ENCODE measurements at places on chromosomes 1 and 21.

GRCh38 chr1:202085682-202086373, 36.9 kb upstream of the GPR37L1 start:
- peaks cover 5% of the 10 kb centered on the region for H3K27me3 ChIP-seq
- H3K27ac ChIP-seq = no peak overlapping the region
- H3K4me1 ChIP-seq = no peaks in the 10 kb centered on the region
- H3K4me3 ChIP-seq = no peak overlapping the region

DNA sequence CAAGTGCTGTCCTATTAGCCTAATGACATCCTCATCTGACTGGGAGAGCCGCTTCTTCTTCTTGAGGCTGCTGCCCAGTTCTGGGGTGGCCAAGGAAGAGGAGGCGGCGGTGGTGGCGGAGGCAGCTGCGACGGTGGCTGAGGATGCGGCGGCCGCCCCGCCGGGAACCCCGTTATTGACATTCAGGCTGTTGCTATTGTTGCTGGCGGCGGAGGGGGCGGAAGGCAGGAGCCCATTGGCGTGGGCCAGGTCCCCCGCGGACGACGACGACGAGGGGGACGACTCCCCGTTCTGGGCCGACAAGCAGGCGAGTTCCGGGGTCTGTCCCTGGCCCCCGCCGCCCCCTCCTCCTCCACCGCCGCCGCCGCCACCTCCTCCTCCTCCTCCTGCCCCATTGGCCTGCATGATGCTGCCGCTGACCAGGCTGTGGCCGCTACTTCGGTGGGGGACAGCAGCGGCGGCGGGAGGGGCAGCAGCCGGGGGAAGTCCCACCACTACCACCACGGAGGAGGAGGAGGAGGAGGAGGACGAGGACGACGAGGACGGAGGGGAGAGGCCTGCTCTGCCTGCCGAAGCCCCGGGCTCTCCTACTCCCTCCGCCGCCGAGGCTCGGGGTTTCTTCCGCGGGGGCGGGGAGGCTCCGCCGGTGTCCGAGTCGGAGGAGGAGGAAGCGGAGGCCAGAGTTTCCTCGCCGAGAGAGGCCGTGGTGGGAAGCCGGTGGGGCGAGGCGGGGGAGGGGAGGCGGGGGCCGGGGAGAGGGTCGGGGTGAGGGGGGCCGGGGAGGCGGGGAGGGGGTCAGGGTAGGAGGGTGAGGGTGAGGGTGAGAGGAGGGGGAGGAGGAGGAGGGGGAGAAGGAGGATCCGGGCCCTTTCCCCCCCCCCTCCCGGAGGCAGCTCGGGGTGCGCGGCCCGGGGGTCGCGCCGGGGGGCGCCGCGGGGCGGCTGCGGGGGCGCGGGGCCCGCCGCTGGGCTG, 610 bp downstream of the WDR26 start:
- H3K4me3 ChIP-seq = peak overlapping the region; percentile 79
- peaks cover 44% of the 10 kb centered on the region for H3K4me1 ChIP-seq
- DNase-seq = peak; percentile 45

GRCh38 chr21:31397939-31398338, 53.9 kb upstream of the TIAM1 start:
- no peaks in the 10 kb centered on the region for H3K27me3 ChIP-seq
- peaks cover 29% of the 10 kb centered on the region for H3K4me1 ChIP-seq
- peak; percentile 48 for DNase-seq

DNA sequence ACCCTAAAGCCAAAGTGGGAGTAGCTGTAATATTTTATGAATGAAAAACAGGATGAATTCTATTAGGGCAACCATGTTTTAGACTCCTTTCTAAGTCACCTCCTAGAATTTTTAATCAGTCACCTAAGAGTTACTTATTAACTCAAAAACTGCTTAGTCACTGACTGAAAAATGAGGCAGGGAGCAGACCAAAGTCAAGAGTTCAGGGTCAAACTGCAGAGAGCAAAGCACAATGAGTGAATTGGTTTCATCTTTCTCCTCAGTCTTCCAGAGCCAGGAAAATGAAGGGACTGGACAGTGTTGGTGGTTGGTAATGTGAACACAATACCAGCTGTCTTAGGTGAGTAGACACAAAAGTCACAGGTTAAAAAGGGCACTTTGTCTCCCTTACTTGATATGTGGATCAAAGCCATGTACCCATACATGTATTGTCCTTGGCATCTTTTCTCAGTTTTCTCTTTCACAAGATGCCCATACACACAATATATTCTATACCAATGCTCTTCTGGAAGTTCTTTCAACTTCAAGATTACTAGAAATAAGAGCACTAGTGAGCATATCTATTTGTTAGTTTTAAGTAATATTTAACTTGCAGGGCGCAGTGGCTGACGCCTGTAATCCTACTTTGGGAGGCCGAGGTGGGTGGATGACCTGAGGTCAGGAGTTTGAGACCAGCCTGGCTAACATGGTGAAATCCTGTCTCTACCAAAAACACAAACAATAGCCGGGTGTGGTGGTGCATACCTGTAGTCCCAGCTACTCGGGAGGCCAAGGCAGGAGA, 42.2 kb downstream of the ATP1B1 start:
- no peak overlapping the region for H3K4me3 ChIP-seq
- no peak overlapping the region for H3K27ac ChIP-seq
- DNase-seq = no peak
- no peaks in the 10 kb centered on the region for H3K36me3 ChIP-seq

DNA sequence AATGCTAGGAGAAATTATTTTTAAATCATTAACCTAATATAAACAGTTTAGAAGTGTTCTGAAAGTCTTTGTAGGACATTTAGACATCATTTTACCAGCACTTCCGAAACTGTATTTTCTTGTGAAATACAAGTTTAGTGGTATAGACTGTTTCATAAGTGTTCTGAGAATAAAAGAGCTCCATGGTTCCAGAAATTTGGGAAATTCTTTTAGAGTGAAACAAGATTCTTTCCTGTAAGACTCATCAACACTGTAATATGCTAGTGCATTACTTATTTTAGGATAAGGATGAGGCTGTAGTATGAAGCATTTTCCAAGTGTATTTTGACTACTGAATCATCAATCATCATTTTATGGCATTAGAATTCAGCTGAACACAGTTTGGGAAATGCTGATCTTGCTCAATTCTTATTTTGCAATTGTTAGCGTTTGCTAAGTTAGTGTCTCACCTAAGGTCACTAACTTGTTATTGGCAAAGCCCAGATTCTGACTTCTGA, 73.4 kb downstream of the CEP350 start:
- DNase-seq = no peak
- H3K4me3 ChIP-seq = no peak overlapping the region
- H3K36me3 ChIP-seq = no peaks in the 10 kb centered on the region
- no peaks in the 10 kb centered on the region for H3K4me1 ChIP-seq

GRCh38 chr1:72366466-72366865, 84.1 kb upstream of the NEGR1 start:
- no peaks in the 10 kb centered on the region for H3K27me3 ChIP-seq
- no peak overlapping the region for H3K27ac ChIP-seq
- no peaks in the 10 kb centered on the region for H3K36me3 ChIP-seq
- no peak for DNase-seq
- H3K4me1 ChIP-seq = no peaks in the 10 kb centered on the region

DNA sequence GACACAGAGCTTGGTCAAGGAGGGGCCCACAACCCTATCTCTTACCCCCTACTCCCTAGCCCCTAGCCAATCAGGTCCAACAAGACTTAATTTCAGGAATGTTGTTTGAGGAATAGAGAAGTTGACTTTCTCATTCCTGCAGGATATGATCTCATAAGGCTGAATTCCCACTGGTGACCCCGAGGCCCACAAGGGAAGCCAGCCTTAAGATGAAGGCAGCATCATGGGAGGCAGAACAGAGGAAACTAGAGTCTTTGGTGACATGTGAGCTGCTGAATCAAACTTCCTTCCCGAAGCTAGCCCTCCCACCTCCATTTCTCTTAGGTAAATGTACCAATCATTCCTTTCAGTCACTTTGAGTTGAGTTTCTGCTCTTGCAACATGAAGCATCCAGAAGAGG, 9.1 kb upstream of the PDIK1L start:
- no peak overlapping the region for H3K27ac ChIP-seq
- no peaks in the 10 kb centered on the region for H3K36me3 ChIP-seq
- H3K4me1 ChIP-seq = no peaks in the 10 kb centered on the region
- no peak for DNase-seq
- H3K27me3 ChIP-seq = peaks cover 10% of the 10 kb centered on the region

DNA sequence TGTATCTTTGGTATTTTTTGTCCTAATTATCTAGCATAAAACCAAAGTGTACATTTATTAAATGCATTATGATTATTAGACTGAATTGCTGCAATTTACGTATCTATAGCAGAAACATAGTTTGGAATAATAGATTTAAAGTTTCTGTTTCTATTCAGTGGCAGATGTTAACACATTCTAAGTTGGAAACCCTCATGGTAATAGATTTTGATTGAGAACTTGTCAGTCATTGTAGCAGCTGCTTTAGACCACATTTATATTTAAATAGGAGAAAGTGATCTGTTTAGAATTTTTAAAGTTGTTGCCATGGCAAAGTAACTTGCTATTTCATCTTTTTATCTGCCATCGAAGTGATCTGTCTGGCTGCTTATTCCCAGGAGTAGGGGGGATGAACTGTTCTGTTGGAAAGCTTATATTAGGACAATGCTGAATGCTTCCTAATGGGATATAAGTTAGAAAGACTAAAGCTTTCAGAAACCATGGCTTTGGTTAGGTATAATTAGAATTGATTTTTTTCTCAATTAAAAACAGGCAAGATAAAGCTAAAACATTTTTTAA, 61.6 kb downstream of the HS2ST1 start:
- no peaks in the 10 kb centered on the region for H3K4me1 ChIP-seq
- no peaks in the 10 kb centered on the region for H3K27me3 ChIP-seq
- no peaks in the 10 kb centered on the region for H3K36me3 ChIP-seq
- no peak overlapping the region for H3K4me3 ChIP-seq

- no peak for DNase-seq
- H3K27me3 ChIP-seq = peaks cover 2% of the 10 kb centered on the region
- no peaks in the 10 kb centered on the region for H3K4me1 ChIP-seq
- no peak overlapping the region for H3K4me3 ChIP-seq
- H3K36me3 ChIP-seq = no peaks in the 10 kb centered on the region
Measured at GRCh38 chr1:61501971-61502916, 222.7 kb downstream of the TM2D1 start.

DNA sequence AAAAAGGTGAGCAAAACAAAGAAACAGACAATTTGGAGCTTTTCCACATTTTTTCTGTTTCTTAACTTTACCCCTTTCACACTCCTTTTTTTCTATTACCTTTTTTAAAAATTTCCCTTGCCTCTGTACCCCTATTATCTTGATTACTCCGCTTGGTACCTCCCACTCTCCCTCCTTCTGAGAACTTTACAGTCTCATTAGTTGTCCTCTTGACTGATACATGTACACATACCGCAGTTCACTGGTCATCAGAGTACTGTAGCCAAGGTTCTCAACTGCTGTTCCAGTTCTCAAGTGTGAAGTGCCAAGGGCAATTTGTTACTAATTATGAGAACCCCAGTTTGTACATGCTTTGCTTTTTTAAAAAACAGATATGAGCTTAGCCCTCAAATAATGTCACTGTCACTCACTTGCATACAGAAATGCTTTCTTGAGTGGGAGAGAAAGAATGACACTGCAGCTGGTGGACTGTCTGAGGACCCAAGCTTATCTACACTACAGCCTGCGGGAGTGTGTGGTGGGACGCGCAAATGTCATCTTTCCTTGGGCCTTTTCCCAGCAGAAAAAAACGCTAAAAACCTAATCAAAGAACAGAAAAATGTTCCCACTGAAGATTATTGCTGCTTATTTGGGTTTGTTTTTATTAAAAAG, 160.8 kb downstream of the DISP1 start:
- no peaks in the 10 kb centered on the region for H3K36me3 ChIP-seq
- no peak overlapping the region for H3K4me3 ChIP-seq
- no peak overlapping the region for H3K27ac ChIP-seq
- DNase-seq = no peak
- no peaks in the 10 kb centered on the region for H3K27me3 ChIP-seq

DNA sequence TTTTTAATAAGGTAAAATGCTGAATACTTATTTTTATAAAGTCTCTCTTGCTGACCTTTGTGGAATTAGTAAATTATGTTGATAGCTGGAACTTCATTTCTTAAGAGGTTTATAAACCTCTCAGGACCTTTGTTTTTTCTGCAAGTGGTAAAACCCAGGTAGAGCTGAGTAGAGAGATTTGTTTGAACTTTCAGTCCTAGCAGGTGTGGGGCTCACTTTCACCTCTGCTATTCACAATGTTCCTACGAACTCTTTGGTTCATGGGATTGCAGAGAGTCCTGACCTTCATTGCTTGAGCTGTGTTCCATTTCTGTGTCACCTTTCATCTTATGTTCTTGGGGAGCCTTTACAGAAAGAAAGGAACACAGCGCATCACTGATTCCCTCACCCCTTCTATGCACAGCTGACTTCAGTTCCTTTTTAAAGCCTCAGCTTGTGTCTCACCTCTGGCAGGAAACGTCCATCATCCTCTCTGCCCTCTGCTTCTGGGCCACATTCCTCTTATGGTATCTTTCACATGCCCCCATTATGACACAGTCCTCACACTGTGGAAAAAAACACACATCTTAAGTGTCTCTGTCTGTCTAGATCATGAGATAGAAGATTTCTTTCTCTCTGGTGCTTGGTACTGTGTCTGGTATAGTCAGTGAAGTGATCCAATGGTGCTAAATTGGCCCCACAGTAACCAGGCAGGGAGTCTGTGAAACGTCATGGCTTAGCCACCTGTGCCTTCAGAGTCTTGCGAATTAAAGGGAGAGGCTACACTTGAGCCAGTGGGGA, 262.5 kb upstream of the B3GALT2 start:
- H3K4me3 ChIP-seq = no peak overlapping the region
- H3K27me3 ChIP-seq = no peaks in the 10 kb centered on the region
- no peaks in the 10 kb centered on the region for H3K4me1 ChIP-seq
- peak overlapping the region; percentile 71 for H3K27ac ChIP-seq

DNA sequence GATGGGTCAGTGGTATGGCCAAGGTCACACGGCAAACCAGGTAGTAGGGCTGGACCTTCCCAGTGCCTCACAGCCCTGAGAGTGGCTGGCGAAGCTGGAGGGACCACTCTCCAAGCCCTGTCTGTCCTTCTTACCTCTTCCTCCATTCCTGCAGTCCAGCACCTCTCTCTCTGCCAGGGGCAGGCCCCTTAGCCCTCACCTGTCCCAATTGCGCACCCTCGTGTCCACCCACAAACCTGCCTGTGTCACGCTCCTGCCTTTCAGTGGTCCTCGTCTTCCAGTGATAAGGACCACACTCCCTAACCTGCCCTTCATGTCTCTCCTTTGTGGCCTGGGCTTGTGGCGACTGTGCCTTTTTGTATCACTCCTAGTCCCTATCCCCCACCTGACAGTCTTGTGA, 3.4 kb downstream of the PODN start:
- H3K36me3 ChIP-seq = no peaks in the 10 kb centered on the region
- H3K27ac ChIP-seq = no peak overlapping the region
- no peak overlapping the region for H3K4me3 ChIP-seq
- peaks cover 3% of the 10 kb centered on the region for H3K27me3 ChIP-seq
- peaks cover 20% of the 10 kb centered on the region for H3K4me1 ChIP-seq

DNA sequence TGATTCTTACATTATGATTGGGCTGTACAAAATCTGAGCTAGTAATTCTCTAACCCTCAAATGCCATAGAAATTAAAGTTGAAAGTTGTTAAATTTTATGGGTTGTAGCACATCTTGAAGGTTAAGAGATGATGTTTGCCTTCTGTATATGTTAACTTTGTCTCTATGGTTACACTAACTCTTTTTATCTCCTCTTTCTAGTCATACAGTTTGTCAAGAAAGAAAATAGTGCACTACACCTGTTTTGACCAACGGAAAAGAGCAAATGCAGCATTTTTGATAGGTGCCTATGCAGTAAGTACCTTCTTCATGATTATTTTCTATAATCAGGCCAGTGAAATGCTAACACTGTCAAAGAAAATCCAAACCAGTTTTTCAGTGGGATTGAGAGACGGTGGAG, 38.2 kb downstream of the CDC14A start:
- DNase-seq = no peak
- H3K27me3 ChIP-seq = no peaks in the 10 kb centered on the region
- H3K4me1 ChIP-seq = peaks cover 73% of the 10 kb centered on the region
- no peak overlapping the region for H3K4me3 ChIP-seq

All from T-cell (primary cell).